Large intestine (tissue), 12 donors: ENCODE measurements at places on chromosomes 5 and 9.

DNA sequence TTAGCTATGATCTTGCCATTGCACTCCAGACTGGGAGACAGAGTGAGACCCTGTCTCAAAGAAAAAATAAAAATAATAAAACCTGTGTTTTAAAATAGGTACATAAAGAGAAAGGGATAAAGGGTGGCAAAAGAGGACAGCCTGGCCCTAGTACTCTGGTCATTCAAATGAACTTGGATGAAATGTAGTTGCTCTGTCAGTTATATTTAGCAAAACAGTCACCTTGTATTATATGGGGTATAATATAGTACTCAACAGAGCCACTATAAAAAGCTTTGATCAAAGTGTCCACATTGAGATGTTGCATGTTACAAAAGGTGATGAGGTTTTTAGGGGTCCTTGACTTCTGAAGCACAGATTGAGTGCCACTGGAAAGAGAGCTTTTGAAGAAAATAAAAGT lies 61.1 kb upstream of the EQTN start:
- no peak for DNase-seq
- no peak overlapping the region for H3K27ac ChIP-seq
- H3K4me3 ChIP-seq: no peak overlapping the region
- H3K27me3 ChIP-seq: no peaks in the 10 kb centered on the region

GRCh38 chr9:89038382-89039103 lies 47.3 kb downstream of the S1PR3 start:
- H3K4me3 ChIP-seq: no peak overlapping the region
- peaks cover 15% of the 10 kb centered on the region for H3K4me1 ChIP-seq
- H3K27me3 ChIP-seq: no peaks in the 10 kb centered on the region
- no peak for DNase-seq
- no peaks in the 10 kb centered on the region for H3K36me3 ChIP-seq

DNA sequence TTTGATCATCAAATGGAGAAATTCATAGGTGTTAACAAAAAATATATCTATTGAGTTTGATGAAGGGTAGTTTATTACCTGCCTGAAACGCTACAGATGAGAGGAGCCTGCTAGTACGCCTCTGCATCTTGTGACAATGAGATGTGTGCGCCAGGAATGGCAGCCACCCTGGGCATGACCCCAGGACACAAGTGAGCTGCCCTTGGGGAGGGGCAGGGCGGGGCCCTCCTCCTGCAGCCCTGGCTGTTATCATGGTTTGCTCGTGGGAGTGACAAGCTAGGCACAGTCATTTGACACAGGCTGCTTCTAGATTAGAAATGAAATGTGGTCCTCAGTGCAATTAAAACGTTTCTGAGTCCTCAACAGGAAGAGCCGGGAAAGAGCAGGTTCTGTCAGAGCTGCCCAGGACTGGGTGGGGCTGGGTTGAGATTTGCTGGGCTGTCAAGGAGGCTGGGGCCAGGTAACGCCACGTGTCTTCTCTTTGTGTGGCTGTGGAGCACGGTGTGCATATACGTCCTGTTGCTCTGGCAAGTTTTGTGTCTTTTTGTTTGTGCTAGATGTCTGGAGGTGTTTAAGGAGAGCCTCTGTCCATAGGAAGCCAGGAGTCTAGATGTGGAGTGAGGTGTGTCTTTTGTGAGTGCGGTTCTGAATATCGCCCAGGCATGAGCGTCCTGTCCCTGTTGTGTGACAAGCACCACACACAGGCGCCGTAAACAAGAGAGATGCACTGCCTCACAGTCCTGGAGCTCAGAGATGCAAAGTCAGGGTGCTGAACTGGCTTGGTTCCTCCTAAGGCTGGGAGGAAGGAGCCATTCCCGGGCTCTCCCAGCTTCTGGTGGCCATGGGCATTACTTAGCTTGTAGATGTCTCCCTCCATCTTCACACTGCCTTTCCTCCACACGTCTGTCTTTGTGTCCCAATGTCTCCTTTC lies 129.0 kb upstream of the IRX4 start:
- DNase-seq: no peak
- H3K4me1 ChIP-seq: no peaks in the 10 kb centered on the region
- H3K4me3 ChIP-seq: no peak overlapping the region
- no peak overlapping the region for H3K27ac ChIP-seq
- H3K27me3 ChIP-seq: peaks cover 6% of the 10 kb centered on the region

DNA sequence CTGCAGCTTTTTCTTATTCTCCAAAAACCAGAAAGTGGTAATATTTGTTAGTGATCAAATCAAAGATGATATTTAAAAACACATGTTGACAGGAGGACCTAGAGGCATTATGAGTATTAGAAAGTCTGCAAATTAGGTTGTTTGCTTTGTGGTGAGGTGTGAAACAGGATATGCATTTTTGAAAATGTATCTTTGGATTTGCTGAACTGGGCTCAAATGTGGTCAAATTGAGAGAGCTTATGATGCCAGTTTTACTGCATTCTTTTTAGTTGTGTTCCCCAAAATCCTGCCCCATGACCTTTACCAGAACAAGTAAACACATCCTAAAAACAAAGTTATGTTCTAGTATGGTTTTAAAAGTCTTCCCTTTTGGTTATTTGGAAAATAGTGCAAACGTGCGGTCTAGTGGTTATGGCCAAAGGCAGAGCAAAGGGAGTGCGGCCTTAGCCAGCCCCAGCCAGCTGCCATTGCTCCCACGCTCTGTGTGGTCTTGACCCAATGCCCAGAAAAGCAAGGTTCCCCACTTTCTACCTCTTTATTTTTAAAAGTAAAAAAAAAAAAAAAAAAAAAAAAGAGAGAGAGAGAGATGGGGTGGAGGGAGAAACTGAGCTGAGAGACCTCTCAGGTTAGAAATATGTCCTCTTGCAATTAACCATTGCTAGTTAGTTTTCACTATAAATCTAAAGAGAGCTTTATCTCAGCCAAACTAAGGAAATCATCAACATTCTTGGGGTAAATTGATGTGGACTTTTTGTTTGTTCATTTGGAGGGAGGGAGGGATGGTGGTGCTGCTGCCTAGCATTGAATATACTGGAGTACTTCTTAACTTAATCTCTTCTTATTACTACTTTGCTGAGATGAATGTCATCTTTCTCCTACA lies 176.6 kb downstream of the ARHGAP26 start:
- no peak overlapping the region for H3K4me3 ChIP-seq
- no peaks in the 10 kb centered on the region for H3K36me3 ChIP-seq
- H3K27me3 ChIP-seq: no peaks in the 10 kb centered on the region
- no peak for DNase-seq
- no peak overlapping the region for H3K27ac ChIP-seq
- no peaks in the 10 kb centered on the region for H3K4me1 ChIP-seq

DNA sequence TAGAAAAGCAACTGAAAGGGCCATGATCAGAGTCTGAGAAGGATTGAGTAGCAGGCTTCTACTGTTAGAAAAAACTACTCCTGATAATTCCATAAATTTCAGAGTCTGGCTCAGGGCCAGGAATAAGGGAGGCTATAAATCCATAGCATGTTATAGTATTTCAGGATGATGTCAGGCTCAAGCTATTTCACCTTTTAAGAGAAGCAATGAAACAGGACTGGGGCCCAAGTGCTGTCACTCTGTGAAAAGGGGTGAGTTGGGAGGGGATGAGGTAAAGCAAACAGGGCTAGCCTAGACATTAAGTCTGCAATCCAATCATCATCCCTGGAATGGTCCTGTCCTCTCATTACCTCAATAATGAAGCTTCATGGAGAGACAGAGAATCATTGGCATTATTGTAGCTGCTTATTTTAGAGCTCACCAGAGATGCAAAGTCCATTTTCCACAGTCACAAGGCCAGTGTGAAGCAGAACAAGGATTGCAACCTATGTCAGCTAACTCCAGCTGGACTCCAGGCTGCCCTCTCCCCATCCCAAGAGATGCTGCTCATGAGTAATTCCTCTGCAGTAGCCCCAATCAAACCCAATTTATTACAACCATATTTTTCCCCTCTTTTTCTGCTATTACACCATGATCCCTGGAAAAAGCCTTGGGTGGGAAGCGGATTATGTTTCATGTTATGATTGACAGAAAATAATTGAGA lies 56.0 kb downstream of the PAPPA start:
- DNase-seq: peak; percentile 23
- H3K4me3 ChIP-seq: no peak overlapping the region
- H3K27me3 ChIP-seq: peaks cover 2% of the 10 kb centered on the region
- H3K27ac ChIP-seq: peak overlapping the region; percentile 50
- H3K36me3 ChIP-seq: no peaks in the 10 kb centered on the region
- no peaks in the 10 kb centered on the region for H3K4me1 ChIP-seq

- no peak for DNase-seq
- H3K4me1 ChIP-seq: no peaks in the 10 kb centered on the region
- H3K4me3 ChIP-seq: no peak overlapping the region
- H3K27me3 ChIP-seq: no peaks in the 10 kb centered on the region
These were observed 47.3 kb downstream of the GNA14 start for GRCh38 chr9:77600810-77601209.

GRCh38 chr9:88746029-88746742 lies 211.2 kb downstream of the NXNL2 start:
- peaks cover 22% of the 10 kb centered on the region for H3K4me1 ChIP-seq
- DNase-seq: no peak
- H3K36me3 ChIP-seq: no peaks in the 10 kb centered on the region
- H3K27ac ChIP-seq: no peak overlapping the region

- DNase-seq: no peak
- no peak overlapping the region for H3K4me3 ChIP-seq
- H3K36me3 ChIP-seq: no peaks in the 10 kb centered on the region
- no peak overlapping the region for H3K27ac ChIP-seq
- no peaks in the 10 kb centered on the region for H3K4me1 ChIP-seq
These were observed 61.0 kb upstream of the NEK6 start for GRCh38 chr9:124196814-124197176.

- H3K4me3 ChIP-seq: no peak overlapping the region
- no peaks in the 10 kb centered on the region for H3K27me3 ChIP-seq
- H3K27ac ChIP-seq: no peak overlapping the region
- H3K4me1 ChIP-seq: no peaks in the 10 kb centered on the region
These were observed 50.8 kb upstream of the SLIT3 start for GRCh38 chr5:169351721-169352120.

GRCh38 chr9:114505187-114506081 lies at the start of gene WHRN:
Gene WHRN, minus strand, starts transcription at chr9:114505473. Its CDS starts 672 bp downstream, at chr9:114504801.
- peaks cover 26% of the 10 kb centered on the region for H3K27me3 ChIP-seq
- H3K27ac ChIP-seq: peak within 1 kb of the TSS; percentile 20
- peak; percentile 88 for DNase-seq
- H3K4me3 ChIP-seq: peak within 1 kb of the TSS; percentile 78
- H3K36me3 ChIP-seq: no peaks in the 10 kb centered on the region

DNA sequence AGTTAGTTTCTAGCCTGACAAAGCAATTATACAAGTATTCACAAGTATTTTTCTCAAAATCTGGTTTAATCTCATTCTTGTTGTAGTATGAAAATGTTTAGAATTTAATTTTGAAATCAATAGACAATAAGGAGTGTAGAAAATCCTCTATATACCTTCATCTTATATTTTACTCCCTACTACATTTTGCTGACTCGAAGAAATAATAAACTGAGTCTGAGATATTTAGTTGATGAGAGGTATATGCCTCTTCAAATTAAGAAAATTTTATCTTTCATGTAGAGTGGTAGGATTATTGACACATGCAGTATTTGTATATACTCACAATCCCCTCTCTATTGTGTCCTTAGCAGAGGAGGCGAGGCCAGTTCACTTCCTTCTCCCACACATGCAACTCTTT lies 477.7 kb downstream of the MAN2A1 start:
- no peaks in the 10 kb centered on the region for H3K4me1 ChIP-seq
- H3K36me3 ChIP-seq: no peaks in the 10 kb centered on the region
- H3K27ac ChIP-seq: no peak overlapping the region
- H3K27me3 ChIP-seq: no peaks in the 10 kb centered on the region

DNA sequence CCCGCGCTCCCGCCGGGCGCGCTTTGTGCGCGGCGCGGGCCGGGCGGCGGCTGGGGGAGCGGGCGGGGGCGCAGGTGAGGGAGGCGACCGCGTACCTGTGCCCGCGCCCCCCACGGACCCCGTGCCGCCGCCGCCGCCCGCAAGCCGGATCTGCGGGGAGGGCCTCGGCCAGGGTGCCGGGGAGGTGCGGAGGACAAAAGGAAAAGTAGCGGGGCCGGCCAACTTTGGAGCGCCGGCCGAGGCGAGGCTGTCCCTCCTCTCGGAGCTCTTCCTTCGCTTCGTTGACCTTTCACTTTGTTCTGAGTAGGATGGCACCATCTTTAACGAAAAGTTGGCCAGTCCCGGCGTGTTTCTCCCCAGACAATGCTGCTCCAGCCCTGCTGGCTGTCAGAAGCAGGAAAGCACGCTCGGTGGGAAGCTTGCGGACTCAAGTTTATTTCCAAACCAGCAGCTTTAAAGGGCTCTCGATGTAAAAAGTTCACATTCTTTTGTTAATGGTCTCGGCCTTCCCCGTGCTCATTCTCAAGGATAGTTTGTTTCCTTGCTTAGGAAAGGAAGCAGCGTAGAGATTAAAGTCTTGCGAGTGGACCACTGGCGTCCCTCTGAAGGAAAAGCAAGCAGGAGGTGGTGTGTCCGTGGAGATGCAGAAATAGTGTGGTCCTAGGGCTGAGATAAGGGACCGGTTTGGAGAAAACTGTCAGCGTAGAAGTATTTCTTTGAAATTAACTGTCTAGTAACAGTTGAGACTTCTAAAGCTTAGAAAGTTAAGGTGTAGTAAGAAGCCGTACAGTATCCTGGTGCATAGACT lies 639 bp downstream of the EHMT1 start:
- DNase-seq: peak; percentile 57
- no peaks in the 10 kb centered on the region for H3K27me3 ChIP-seq
- H3K36me3 ChIP-seq: peaks cover 24% of the 10 kb centered on the region
- peak overlapping the region; percentile 81 for H3K4me3 ChIP-seq
- H3K4me1 ChIP-seq: peaks cover 19% of the 10 kb centered on the region

DNA sequence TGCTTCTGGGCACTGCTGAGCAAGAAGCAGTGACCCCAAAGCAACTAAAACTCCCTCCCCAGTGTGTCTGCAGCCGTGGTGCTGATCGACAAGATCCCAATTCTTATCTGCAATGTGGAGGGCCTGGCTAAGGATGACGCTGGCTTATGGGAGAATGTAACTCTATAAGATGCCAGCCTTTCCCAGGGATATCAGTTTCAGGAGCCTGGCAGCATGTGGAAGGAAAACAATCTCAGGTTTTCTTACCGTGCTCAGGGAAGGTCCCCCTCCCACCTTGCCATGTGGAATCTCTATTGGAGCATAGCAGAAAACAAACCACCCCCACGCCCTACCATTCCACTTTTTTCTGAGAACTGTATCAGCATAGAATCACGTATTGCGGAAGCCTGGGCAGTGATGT lies 87.7 kb upstream of the PTPN3 start:
- no peaks in the 10 kb centered on the region for H3K4me1 ChIP-seq
- DNase-seq: no peak
- H3K4me3 ChIP-seq: no peak overlapping the region
- H3K36me3 ChIP-seq: no peaks in the 10 kb centered on the region
- no peaks in the 10 kb centered on the region for H3K27me3 ChIP-seq

GRCh38 chr5:86175224-86175623 lies 442.5 kb upstream of the COX7C start:
- H3K27ac ChIP-seq: no peak overlapping the region
- H3K27me3 ChIP-seq: no peaks in the 10 kb centered on the region
- H3K36me3 ChIP-seq: no peaks in the 10 kb centered on the region
